ENCODE measurements at places on chromosomes 7 and 10.

- no peak for DNase-seq
These were observed 75.1 kb downstream of the MAD1L1 start for GRCh38 chr7:2157473-2158279.

DNA sequence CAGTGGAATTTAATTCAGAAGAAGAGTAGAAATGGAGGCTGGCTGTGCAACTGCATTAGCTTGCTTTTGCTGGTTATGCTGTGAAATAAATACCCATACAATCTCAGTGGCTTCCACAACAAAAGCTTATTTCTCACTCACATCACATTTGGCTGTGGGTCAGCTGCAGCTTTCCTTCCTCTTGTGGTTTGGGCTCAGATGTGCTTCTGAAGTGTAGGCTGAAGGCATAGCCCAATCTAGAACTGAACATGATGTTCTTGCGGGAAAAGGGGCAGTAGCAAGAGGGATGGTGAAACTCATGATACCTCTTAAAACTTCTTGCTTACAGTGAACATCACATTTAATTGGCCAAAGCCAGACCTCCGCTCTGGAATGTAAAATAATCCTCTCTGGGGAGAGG is 119.9 kb downstream of the HECW1 start:
- no peak for DNase-seq

GRCh38 chr10:74234569-74234968 is 83.5 kb downstream of the ADK start:
- DNase-seq = no peak

DNA sequence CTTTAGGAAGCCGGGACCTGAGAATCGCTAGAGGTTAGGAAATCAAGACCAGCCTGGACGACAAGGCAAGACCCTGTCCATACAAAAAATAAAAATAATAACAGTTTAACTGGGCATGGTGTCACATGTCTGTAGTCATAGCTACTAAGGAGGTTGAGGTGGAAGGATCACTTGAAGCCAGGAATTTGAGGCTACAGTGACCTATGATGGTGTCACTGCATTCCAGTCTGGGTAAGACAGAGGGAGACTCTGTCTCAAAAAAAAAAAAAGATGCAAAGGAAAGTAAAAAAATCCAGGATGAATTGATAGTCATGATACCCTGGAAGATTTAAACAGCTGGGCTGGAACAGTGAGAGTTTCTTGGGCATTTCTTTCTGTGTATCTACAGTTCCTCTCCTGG is 463.2 kb downstream of the GALNT17 start:
- DNase-seq = no peak

DNA sequence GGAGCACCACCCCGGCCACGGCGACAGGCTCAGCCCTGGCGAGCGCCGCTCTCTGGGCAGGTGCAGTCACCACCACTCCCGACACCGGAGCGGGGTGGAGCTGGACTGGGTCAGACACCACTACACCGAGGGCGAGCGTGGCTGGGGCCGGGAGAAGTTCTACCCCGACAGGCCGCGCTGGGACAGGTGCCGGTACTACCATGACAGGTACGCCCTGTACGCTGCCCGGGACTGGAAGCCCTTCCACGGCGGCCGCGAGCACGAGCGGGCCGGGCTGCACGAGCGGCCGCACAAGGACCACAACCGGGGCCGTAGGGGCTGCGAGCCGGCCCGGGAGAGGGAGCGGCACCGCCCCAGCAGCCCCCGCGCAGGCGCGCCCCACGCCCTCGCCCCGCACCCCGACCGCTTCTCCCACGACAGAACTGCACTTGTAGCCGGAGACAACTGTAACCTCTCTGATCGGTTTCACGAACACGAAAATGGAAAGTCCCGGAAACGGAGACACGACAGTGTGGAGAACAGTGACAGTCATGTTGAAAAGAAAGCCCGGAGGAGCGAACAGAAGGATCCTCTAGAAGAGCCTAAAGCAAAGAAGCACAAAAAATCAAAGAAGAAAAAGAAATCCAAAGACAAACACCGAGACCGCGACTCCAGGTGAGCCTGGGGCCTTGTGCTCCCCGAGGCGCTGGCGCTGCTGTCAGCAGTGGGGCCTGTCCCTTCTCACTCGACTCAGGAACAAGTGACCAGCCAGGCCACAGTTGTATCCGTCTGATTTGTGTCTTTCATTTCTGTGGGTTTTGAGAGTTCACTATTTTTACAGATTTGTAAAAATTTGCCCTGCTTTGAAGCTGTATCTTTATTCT is 117.7 kb downstream of the CYTH3 start:
- no peak for DNase-seq

DNA sequence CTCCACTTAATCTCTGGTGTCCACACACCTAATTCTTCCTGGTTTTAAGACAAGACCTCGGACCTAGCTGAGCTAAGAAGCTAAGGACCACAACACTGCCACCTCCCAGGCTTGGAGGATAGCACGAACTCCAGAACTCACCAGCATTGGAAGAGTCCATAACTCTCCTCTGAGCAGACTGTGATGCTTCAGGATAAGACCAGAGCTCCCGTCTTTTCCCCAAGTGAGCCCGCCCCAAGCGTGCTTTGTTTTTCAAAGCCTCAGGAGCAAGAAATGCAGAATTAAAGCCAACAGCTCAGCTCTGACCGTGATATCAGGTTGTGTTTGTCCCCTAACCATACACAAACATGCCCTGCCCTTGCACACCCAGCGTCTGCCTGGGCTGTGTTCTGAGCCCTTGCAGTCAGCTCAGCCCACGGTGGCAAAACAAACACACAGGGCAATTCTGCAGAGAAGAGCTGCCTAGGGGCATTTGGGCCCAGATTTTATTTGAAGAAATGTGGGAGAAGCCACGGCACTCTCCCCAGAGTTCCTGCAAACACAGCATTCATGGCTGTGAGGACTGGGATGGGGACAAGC is 145.4 kb downstream of the WDR11 start:
- no peak for DNase-seq

DNA sequence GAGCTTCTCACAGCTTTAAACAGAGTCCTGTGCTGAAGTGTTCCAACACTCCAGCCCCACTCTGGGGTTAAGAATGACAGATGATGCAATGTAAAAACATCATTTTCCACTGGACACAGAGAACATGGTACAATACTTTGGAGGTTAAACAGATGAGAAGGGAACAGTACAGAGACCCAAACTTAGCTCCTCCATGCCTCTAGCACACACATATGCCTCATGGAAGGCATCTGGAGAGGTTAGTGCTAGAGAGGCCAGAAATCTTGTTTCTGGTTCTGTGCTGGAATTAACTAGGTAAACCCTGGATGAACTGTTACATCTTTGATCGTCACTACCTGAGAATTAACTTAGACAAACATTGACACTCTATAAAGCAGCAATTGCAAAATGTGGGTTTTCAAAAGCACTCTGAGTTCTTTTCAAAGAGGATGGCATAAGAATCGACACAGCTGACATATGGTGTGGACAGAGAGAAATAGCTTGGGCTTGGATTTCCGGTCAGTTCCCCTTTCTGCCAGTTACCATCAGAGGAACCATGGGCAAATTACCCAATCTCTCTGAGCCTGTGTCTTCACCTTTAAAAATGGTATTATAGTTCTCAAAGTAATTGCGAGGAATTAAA is 81.9 kb downstream of the KCNMA1 start:
- DNase-seq = no peak

GRCh38 chr7:29288181-29289091 is 93.9 kb downstream of the CHN2 start:
- DNase-seq = no peak

- DNase-seq = no peak
These were observed 209.6 kb upstream of the SH2B2 start for GRCh38 chr7:102077081-102077480.

DNA sequence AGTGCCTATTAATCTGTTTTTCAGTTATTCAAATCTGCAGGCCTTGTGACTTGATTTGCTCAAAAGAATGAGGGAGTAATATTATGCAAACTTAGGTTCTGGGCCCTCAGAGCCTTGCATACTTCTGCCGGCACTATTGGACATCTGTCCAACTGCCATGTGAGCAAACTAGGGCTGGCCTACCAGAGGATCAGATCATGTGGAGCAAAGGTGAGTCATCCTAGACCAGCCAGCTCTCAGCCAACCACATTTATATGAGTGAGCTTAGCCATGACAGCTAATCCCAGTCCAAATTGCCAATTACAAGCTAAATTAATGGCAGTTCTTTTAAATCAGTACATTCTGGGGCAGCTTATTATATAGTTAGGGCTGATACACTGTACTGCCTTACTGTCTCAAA is 69.6 kb downstream of the SDHAF3 start:
- DNase-seq = no peak

- no peak for DNase-seq
These were observed 447.8 kb upstream of the FZD8 start for GRCh38 chr10:36089790-36090440.

GRCh38 chr10:43202224-43202656 is 64.0 kb downstream of the CSGALNACT2 start:
- DNase-seq = no peak

- no peak for DNase-seq
These were observed 696.4 kb downstream of the INHBA start for GRCh38 chr7:41006306-41006995.

GRCh38 chr10:49643241-49644034 is 29.6 kb downstream of the CHAT start:
- DNase-seq = no peak

DNA sequence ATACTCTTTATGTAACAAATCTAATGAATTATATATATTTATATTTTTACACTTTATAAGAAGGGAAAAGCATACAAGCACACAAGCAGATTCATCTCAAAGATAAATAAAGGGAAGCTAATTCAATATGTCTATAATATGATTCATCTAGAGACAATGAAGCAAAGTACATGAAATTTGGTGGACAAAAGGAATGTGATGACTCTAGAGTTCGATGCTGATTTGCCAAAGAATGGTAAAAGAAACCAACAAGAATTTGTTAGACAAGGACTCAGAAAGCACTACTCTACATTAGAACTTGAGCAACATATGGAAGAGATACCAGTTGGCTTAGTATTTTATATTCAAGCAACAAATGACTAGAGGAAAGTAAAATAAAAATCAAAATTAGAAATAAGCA is 536.5 kb upstream of the TEX47 start:
- no peak for DNase-seq

GRCh38 chr7:116772423-116772863 is 89.9 kb upstream of the CAPZA2 start:
- no peak for DNase-seq

GRCh38 chr10:112279433-112279832 is 3.8 kb upstream of the TECTB start:
- DNase-seq = no peak

- no peak for DNase-seq
These were observed 52.2 kb downstream of the SEM1 start for GRCh38 chr7:96657347-96658021.

GRCh38 chr7:51316666-51317581 is at the start of gene COBL:
Gene COBL, minus strand, starts transcription at chr7:51316809. Its CDS starts 176 bp downstream, at chr7:51316633.
- DNase-seq = no peak

DNA sequence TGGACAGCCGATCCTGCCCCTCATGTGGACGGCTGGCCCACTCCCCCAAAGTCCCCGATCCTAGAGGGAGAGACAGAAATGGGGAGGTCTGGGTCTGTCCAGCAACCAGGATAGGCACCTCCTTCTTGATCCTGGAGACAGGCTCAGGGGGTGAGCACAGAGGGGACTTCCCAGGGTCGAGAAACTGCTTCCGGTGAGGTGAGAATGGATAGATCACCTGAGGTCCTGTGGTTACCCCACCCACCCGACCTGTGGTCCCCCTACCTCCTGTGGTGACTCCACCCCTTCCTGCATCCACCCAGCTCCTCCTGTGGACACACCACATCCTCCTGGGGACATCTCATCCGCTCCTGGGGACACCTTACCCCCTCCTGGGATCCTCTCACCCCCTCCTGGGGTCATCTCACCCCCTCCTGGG is 27.4 kb upstream of the RASGEF1A start:
- DNase-seq = no peak

- DNase-seq = no peak
These were observed 82.6 kb upstream of the NPVF start for GRCh38 chr7:25310896-25311295.

DNA sequence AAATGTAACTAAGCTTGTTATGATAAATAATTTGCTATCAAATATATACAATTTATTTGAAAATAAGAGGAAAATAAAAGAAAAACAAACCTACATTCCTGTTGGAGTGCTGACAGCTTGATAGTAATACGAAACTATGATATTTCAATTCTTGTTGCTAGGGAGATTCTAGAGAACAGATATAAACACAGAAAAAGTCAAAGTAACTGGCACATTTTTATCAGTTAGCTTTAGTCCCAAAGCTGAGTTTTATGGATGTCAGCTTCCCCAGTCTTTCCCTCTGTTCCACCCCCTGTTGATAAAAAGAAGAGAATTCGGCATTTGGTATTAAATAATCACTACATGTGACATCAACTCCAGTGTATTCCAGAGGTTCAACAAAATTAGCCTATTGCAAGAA is 1134.0 kb downstream of the XPNPEP1 start:
- no peak for DNase-seq

DNA sequence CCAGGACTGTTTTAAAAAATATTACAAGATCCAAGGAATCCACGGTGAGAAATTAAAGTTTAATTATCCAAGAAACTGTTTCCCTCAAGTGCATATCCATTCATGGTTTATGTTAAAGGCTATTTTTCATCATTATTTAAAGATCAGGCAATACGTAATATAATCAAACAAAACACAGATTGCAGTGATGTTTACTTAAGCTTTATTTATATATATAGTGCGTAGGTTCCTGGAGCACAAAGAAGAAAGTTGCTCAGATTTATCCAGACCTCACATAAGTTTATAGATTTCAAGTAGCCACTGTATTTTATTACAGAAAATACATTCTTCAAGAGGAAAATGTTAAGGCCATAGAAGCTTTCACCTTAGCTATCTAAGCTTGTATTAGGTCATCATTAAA is 210.0 kb upstream of the KLF14 start:
- no peak for DNase-seq

DNA sequence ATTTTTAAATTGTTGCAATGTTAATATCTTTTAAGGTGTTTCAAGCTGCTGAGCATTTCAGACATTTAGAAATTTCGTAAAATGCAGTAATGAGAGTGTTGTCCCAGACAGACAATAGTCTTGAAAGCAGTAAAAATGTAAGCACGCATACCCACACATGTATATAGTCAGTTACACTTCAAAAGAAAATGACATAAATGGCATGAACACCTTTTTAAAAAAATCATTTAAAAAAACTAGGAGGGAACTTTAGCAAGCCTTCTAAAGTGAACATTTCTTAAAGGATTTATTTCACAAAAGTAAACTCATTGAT is 51.0 kb downstream of the CPED1 start:
- no peak for DNase-seq

GRCh38 chr7:135597181-135597925 is 39.6 kb downstream of the NUP205 start:
- no peak for DNase-seq

DNA sequence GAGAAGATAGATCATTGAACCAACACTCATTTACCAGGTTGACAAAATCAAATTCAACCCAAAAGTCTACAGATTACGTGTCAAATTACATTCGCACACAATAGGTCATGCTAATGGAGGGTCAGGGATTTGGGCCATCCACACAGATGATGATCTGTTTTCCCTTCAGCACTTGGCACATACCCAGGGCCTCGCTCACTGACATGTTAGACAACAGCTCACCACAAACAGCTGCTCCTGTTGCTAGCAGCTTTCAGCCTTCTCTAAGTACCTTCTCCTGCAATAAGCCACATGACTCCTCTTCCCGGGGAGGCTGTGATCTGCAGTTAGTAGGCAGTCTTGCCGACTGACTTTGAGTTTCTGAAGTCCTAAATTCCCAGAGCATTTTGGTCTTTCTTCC is 18.4 kb downstream of the NKX2-3 start:
- DNase-seq = no peak
